ENCODE measurements at places on chromosomes 16 and 17.

- no peaks in the 10 kb centered on the region for H3K4me1 ChIP-seq
- no peaks in the 10 kb centered on the region for H3K27me3 ChIP-seq
- no peak overlapping the region for H3K4me3 ChIP-seq
- no peaks in the 10 kb centered on the region for H3K36me3 ChIP-seq
- H3K27ac ChIP-seq, result no peak overlapping the region
- no peak for DNase-seq
Observed at GRCh38 chr17:6085812-6086211, 15.6 kb downstream of the WSCD1 start.

DNA sequence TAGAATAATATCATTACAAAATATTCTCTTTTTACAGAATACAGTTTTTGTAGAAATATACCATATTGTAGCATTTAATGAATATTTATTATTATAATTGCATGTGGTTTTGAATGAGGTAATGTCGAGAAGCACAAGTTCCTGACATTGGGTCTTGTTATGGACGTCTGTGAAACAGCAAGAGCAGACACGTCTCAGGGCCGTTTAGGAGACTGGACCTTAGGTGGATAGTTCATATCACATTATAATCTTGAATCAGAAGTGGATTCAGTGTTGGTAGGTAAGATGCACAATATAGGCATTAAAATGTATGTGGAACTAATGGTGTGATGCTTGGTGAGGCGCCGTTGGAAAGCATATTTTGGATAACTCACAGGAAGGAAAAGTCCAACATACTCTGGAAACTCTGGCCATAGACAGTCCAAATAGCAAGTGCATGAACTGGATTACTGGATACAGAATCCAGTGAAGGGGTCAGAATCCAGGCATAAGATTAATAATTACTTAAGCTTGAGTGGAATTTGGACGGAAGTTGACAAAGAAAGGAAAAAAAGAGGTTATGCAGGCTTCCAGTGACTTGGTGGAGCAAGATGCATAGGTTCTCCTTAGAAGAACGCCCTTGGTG lies 17.2 kb downstream of the ABCA8 start:
- no peaks in the 10 kb centered on the region for H3K27me3 ChIP-seq
- H3K36me3 ChIP-seq, result no peaks in the 10 kb centered on the region
- no peak overlapping the region for H3K27ac ChIP-seq
- DNase-seq, result no peak
- H3K4me3 ChIP-seq, result no peak overlapping the region
- no peaks in the 10 kb centered on the region for H3K4me1 ChIP-seq

DNA sequence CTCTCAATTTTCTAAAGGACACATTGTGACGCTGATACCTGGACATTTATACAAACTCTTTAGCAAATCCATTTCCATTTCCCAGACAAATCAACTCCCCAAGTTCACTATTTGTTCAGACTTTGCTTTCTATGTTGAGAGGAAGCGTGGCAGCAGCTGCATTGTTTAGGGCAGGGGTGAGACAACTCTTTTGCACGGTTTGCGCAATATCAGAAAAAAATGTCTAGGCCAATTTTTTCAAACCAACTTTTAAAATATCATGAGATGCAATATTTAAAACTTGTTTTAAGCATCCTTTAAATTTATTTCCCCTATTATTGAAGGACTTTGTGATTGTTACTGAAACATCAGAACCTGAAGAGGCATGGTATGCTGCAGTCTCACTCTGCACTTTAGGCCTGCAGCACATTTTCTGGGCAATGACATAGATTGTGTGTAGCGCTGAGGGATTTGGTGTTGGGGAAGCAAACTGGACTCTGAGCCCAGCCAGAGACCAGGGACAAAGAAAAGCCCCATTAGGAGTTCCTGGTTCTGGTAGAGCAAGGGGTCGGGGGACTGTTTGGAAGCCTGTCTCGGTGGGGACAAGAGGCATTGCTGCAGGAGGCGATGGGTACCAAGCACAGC lies 6.4 kb upstream of the CCDC182 start:
- peaks cover 6% of the 10 kb centered on the region for H3K27me3 ChIP-seq
- DNase-seq, result no peak
- H3K36me3 ChIP-seq, result no peaks in the 10 kb centered on the region

- peak overlapping the region; percentile 91 for H3K4me3 ChIP-seq
- no peaks in the 10 kb centered on the region for H3K27me3 ChIP-seq
- H3K36me3 ChIP-seq, result no peaks in the 10 kb centered on the region
- peak; percentile 76 for DNase-seq
- peak overlapping the region; percentile 99 for H3K27ac ChIP-seq
- H3K4me1 ChIP-seq, result peaks cover 30% of the 10 kb centered on the region
Observed at GRCh38 chr17:77318491-77319210, 177.9 kb downstream of the SEC14L1 start.

GRCh38 chr17:60094754-60095153 lies 16.0 kb upstream of the HEATR6 start:
- no peak for DNase-seq
- no peak overlapping the region for H3K27ac ChIP-seq
- peaks cover 15% of the 10 kb centered on the region for H3K4me1 ChIP-seq
- H3K4me3 ChIP-seq, result no peak overlapping the region
- H3K36me3 ChIP-seq, result no peaks in the 10 kb centered on the region
- H3K27me3 ChIP-seq, result no peaks in the 10 kb centered on the region

- peak; percentile 40 for DNase-seq
- H3K4me1 ChIP-seq, result no peaks in the 10 kb centered on the region
Observed at GRCh38 chr17:21539146-21539545, 153.2 kb upstream of the KCNJ18 start.

GRCh38 chr17:60661489-60661888 lies 16.2 kb upstream of the BCAS3 start:
- no peak overlapping the region for H3K4me3 ChIP-seq
- peaks cover 9% of the 10 kb centered on the region for H3K4me1 ChIP-seq
- H3K36me3 ChIP-seq, result peaks cover 10% of the 10 kb centered on the region

DNA sequence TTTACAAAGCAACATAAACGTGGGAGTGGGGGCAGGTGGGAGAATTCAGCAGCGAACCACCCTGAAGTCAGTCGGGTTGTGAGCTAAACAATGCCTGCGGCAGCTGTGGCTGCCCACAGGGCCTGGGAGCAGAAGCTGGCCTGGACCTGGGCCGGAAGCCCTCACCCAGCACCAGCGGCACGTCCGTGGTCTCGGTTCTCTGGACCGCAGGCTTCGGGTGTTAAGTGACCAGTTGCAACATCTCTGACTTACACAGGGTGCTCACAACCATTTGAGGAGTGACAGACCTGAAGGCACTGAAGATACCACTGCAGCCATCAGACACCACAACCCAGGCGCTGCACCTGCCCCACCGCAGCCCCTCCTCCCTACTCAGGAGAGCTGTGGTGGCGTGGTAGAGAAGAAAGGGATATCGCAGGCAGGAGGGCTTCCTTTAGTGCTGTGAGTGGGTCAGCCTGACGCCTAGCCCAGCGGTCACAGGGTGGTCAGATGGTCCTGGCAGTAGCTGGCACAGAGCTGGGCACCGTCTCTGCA lies 33.8 kb downstream of the CBFA2T3 start:
- H3K27ac ChIP-seq, result no peak overlapping the region
- no peak for DNase-seq
- no peaks in the 10 kb centered on the region for H3K36me3 ChIP-seq
- peaks cover 63% of the 10 kb centered on the region for H3K27me3 ChIP-seq

- DNase-seq, result no peak
- no peaks in the 10 kb centered on the region for H3K27me3 ChIP-seq
- no peak overlapping the region for H3K27ac ChIP-seq
- H3K4me3 ChIP-seq, result no peak overlapping the region
Observed at GRCh38 chr16:88850531-88851199, 6.1 kb downstream of the GALNS start.

DNA sequence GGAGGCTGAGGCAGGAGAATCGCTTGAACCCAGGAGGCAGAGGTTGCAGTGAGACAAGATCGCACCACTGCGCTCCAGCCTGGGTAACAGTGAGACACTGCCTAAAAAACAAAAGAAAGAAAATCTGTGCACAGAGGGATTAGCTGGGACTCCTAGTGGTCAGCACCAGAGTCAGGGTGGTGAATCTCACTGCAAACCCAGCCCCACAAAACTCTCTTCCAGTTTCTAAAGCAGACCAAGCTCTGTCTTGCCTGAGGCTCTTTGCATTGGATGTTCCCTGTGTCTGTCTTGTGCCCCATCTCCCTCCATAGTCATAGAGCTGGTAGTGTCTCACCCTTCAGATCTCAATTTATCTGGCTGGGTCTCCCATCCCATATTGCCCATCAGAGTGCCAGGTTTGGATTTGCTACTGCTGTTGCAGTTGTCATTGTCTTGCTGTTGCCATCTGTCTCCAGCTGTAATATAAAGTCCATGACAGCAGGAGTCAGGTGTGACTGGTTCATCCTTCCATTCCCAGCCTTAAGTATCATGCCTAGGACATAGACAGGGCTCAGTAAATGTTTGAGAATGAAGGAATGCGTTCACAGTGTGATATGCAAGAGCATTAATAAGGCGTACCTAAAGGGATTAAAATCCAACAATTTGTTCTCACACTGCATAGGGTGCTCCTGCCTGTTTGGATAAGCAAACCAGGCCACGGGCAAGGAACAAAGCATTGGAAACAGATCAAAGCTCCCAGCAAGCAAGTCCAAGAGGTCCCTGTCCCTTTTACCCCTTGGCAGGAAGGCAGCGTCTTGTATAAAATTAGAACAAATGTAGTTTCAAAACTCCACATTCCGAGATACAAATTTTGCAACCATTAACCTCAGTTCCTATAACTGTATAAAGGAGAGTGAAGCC lies 614.6 kb upstream of the CDH5 start:
- no peaks in the 10 kb centered on the region for H3K4me1 ChIP-seq
- no peaks in the 10 kb centered on the region for H3K36me3 ChIP-seq
- H3K4me3 ChIP-seq, result no peak overlapping the region
- peaks cover 6% of the 10 kb centered on the region for H3K27me3 ChIP-seq
- no peak for DNase-seq
- H3K27ac ChIP-seq, result no peak overlapping the region

- no peaks in the 10 kb centered on the region for H3K36me3 ChIP-seq
- no peak overlapping the region for H3K27ac ChIP-seq
- H3K27me3 ChIP-seq, result no peaks in the 10 kb centered on the region
- no peak overlapping the region for H3K4me3 ChIP-seq
Observed at GRCh38 chr17:1315409-1315808, 35.9 kb downstream of the TRARG1 start.

GRCh38 chr17:46868689-46869187 lies 17.4 kb downstream of the WNT9B start:
- no peaks in the 10 kb centered on the region for H3K27me3 ChIP-seq
- H3K27ac ChIP-seq, result no peak overlapping the region
- peak; percentile 16 for DNase-seq

- H3K27me3 ChIP-seq, result peaks cover 55% of the 10 kb centered on the region
- no peaks in the 10 kb centered on the region for H3K4me1 ChIP-seq
- no peak overlapping the region for H3K27ac ChIP-seq
- no peak for DNase-seq
Observed at GRCh38 chr17:74898376-74898946, 5.0 kb upstream of the FADS6 start.

GRCh38 chr16:60279061-60279665 lies 1545.0 kb upstream of the GOT2 start:
- no peaks in the 10 kb centered on the region for H3K36me3 ChIP-seq
- H3K27me3 ChIP-seq, result no peaks in the 10 kb centered on the region
- H3K4me3 ChIP-seq, result no peak overlapping the region
- DNase-seq, result no peak
- H3K4me1 ChIP-seq, result no peaks in the 10 kb centered on the region

- H3K36me3 ChIP-seq, result no peaks in the 10 kb centered on the region
- H3K4me3 ChIP-seq, result no peak overlapping the region
- H3K27me3 ChIP-seq, result no peaks in the 10 kb centered on the region
- DNase-seq, result no peak
- no peak overlapping the region for H3K27ac ChIP-seq
Observed at GRCh38 chr16:81814751-81815428, 35.8 kb downstream of the PLCG2 start.

- H3K4me3 ChIP-seq, result no peak overlapping the region
- no peaks in the 10 kb centered on the region for H3K36me3 ChIP-seq
- no peaks in the 10 kb centered on the region for H3K27me3 ChIP-seq
- H3K27ac ChIP-seq, result no peak overlapping the region
- no peak for DNase-seq
- H3K4me1 ChIP-seq, result no peaks in the 10 kb centered on the region
Observed at GRCh38 chr16:63080746-63081145, 1044.5 kb upstream of the CDH8 start.

DNA sequence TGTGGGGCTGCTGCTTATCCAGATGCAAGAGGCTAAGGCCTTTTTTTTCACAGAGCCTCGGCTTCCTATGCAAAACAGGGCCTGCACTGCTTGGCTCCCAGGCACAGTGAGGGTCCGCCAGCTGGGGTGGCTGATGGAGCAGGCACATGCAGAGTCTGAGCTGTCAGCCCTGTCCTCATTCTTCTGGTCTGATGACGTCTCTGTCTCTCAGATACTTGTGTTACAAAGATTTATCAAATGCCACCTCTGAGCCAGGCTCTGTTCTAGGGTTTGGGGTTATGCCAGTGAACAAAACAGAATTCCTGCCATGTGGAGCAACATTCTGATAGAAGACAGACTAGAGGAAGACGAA lies 4.8 kb downstream of the RNF40 start:
- no peak for DNase-seq
- peaks cover 12% of the 10 kb centered on the region for H3K4me1 ChIP-seq
- no peaks in the 10 kb centered on the region for H3K27me3 ChIP-seq
- H3K27ac ChIP-seq, result no peak overlapping the region
- no peak overlapping the region for H3K4me3 ChIP-seq
- peaks cover 59% of the 10 kb centered on the region for H3K36me3 ChIP-seq

DNA sequence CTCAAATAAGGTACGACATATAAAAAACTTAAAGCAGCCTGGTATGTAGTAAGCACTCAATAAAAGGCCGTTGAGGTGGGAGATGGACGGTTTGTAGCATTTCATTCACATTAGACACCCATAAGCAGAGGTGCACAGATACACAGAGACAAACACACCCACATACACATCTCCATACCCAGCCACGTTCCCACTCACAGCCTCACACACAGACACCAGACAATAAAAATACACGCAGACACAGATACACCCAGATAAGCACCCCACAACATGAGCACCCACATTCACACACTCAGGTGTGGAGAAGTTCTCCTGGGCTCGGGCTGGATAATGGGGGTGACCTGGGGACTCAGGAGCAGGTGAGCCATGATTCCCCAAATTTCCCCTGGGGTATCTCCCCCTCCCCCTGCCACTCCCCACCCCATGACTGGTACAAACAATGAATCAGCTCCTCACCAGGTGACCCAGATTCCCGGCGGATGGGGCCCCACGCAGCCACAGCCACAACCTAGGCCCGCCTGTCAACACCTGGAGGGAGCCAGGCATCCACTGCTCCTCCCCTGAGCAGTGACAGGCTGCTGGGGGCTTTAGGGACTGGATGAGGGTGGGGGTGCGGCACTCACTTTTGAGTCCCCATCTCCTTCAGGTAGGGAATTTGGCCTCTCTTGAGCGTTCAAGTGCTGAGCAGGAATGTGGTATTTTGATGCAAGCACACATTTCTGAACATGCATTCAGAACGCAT lies 2.7 kb downstream of the DLX3 start:
- H3K4me1 ChIP-seq, result peaks cover 16% of the 10 kb centered on the region
- no peaks in the 10 kb centered on the region for H3K36me3 ChIP-seq
